Left colon (tissue), 2 donors: ENCODE measurements at places on chromosomes 3 and 15.

DNA sequence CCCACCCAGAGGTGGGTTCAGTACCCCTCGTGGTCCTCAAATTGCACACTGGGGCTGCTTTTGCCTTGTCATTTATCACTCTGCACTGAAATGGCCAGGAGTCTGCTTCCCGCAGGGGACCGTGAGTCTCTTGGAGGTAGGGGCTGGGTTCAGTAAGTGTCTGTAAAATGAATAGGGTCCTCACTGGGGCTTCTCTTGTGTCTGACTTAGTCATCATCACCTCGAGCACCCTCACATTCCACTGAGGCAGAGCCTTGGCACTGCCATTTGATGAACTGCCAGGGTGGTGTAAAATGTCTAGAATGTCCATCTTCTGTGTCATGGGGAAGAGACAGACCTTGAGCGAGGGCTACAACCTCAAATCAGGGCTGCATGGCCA is 61.0 kb upstream of the RYK start:
- no peak for DNase-seq

- DNase-seq: no peak
These were observed 30.1 kb downstream of the SUCNR1 start for GRCh38 chr3:151903501-151903991.

DNA sequence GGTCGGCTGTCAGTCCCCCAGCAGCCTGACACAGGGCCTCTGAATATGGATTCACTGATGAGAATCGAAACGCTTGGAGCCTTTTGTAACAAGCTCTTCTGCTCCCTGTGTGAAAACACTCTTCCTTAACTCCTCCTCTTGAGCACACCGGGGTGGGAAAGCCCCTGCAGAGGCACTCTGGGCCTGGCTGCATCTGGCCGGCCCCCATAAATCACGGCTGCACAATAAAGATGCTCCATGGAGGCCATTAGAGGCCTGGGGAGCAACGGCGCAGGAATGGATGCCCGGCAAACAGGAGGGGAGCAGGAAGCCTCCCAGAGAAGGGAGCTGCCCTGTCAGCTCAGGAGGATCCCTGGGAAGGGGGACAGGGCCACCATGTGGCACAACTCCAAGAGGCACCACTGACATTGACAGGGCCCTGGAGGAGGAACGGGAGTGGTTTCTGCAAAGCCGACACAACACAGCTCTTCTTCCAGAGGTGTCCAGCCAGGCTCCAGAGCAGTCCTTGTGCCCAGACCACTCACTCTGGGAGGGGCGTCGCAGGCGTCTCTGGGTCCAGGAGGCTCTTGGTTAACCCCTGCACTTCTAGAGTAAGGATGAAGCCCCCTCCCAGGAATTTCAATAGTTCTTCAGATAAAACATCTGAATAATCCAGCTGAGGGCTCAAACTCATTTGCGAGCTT is 509.3 kb upstream of the PPP2R3A start:
- DNase-seq: no peak

DNA sequence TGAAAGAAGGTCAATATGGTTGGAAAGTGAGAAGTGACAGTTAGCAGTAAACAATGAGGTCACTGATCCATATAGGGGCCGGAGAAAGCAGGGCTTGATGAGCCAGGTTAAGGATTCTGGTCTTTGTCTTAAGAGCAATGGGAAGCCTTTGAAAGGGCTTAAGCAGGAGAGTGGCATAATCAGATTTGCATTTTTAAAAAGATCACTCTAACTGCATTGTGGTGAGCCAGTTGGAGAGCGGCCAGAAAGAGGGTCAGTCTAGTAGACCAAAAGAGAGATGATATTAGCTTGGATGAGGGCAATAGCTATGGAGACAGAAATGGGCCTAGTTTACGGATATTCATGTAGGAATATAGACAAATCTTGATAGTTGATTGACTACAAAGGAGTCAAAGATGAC is 46.6 kb downstream of the CPNE4 start:
- no peak for DNase-seq

GRCh38 chr3:47685037-47685436 is 96.7 kb downstream of the SMARCC1 start:
- DNase-seq: no peak

- no peak for DNase-seq
These were observed 23.1 kb downstream of the CDCP1 start for GRCh38 chr3:45123030-45123429.

DNA sequence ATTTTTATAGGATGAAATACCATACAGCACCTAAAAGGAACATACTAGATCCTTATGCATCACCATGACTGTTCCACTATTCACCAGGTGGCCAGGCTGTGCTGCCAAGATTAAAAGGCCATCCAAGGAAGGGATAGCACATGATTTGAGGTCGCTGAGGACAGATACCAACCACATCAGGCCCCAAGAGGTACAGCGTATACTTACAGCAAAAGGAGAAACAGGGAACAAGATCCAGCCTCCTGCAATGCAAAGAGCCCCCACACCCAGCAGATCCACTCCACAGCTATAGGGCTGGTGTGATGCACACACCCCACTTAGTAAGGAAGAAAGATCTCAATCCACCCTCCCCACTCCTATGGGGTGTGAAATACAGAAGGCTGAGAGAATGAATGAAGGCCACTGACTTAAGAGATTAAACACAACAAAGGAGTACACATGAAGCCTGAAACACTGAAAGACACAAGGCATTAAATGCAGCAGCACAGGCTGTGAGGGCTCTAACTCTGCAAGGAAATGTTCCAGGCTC is 32.0 kb upstream of the ZNF445 start:
- no peak for DNase-seq

DNA sequence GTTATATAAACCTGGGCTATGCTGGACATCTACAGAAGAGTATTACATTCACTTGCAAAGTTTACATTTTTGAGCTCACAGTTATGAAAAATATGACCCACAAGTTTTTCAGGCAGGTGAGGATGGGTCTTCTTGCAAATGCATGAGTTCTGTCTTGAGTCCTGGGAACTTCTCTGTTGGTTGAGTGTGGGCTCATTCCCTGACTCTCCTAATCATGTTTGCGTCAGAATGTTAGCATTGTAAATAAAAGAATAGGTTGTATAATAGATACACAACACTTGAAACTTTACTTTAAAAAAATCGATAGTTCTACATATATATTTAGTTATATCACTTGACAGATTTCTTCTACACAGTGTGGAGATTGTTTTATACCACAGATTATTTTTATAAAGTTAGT is 7.2 kb upstream of the EXOG start:
- DNase-seq: no peak

DNA sequence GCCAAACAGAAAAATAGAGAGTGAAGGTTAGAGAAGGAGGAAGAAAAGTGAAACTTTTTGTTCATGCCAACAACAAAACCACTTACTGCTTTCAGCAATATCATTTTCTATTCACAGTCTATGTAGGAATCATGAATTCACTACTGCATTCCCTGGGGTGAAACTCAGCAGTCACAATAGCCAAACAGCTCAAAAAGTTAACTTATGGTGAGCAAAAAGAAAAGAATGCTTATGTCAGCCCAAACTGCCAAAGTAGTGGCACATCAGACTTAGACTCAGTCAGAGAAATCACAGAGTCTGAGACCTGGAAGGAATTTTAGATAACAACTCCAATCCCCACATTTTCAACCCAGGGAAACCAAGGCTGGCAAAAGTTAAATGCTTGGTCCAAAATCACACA is 238.7 kb upstream of the TMCO5A start:
- no peak for DNase-seq
